CD4-positive, alpha-beta T cell treated with Interleukin-17A for 1 hour (primary cell): ENCODE measurements at places on chromosomes 3 and 15.
A peak's percentile ranks its signal among the peaks of the same experiment; 100 is the strongest.

DNA sequence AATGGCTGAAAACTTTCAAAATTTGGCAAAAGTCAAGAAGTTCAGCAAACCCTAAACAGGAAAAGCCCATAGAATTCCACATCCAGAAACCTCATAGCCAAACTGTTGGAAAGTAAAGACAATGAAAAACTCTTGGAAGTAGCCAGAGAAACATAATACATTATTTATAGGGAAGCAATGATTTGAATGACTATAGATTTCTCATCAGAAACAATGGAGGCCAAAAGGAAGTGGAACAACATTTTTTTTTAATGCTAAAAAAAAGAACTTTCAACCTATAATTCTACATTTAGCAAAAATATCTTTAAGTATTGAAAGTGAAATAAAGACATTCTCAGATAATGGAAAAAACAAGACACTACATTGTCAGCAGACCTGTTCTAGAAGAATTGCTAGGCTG, 30.2 kb downstream of the ALPK3 start:
- DNase-seq = no peak

DNA sequence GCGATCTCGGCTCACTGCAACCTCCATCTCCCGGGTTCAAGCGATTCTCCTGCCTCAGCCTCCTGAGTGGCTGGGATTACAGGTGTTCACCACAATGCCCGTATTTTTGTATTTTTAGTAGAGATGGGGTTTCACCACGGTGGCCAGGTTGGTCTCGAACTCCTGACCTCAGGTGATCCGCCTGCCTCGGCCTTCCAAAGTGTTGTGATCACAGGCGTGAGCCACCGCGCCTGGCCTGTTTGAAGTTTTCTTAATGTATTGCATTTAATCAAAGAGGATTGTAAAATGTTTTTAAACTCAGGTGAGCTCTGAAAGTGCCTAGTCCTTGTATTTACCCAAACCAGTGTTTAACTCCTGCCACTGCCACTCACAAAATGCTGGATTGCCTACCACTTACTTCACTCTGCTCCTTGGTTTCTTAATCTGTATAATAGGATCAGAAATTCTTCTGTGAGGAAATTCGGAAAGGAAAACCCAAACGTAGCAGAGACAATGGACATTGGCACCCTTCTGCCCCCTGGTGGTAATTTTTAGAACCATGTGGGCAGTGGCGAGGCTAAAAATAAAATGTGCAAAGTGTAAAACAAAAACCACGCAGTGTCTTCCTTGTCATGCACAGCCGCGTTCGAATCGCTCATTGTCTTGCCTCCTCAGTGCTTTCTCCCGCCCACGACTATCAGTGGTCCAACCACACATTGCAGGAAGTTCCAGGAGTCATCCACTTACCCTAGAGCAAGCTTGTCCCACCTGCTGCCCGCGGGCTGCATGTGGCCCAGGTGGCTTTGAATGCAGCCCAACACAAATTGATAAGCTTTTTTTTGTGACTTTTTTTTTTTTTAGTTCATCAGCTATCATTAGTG, 27.3 kb downstream of the CEP19 start:
- DNase-seq = peak; percentile 79

DNA sequence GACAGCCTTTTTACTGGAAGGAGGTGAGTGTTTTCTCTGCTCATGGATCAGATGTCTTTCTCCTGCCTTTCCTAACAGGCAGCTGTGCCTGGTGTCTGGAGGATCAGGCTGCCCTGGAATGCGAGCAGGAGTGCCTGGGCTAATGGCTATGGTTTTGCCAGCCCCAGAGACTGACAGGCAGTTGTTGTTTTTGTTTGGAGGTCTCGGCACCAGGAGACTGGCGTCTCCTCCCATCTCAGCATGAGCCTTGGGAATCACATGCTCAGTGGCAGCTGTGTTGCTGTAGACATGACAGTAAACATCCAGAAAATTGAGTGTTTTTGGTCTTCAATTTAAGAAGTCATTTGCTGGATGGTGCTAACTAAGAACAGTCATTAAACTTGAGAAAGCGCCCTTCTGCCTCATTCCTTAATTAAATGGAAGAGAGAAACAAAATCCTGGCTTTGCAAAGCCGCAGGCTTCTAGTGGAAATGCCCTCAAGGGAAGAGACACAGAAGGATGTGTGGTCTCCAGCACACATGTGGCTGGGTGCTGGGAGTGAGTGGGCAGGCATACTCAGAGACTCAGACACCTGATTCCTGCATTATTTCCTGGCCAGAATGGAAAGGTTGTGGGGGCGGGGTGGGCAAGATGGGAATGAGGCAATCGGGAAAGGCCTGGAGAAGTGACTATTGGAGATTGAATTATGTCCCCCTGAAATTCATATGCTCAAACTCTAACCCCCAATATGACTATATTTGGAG, 97.0 kb upstream of the NMNAT3 start:
- no peak for DNase-seq

DNA sequence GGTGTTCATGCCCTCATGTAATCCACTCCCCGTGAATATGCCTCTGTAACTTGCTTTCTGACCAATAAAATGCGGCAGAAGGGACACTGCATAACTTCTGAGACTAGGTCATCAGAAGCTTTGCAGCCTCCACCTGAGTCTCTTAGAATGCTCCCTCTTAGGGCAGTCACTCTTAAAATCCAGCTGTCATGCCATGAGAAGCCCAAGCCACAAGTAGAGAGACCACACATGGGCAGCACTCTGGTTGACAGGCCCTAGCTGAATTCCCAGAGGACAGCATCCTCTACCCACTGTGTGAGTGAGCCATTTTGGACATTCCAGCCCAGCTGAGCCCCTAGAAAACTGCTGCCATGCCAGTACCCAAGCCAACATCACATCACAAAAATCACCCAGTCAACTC, 41.4 kb downstream of the SCAPER start:
- no peak for DNase-seq

DNA sequence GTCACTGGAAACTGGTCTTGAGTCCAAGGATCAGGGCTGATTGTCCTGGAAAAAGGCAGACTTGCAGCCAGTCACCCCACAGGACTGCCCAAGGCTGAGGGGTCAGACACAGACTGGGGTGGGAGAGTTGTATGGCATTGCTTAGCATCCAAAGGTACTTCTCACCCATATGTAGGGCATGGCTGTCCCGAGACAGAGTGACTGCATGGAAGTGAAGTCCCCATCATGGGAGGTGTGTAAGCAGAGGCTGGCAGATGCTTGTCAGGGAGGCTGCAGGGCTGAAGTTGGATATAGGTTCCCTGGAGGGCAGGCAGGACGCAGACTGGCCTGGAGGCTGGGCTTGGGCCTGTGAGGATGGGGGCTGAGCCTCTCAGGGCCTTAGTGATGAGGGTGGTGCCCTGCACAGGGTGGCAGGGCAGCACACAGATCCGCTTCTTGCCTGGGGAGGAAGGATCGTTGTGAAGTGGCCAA, 31.1 kb downstream of the PSTPIP1 start:
- DNase-seq = no peak

DNA sequence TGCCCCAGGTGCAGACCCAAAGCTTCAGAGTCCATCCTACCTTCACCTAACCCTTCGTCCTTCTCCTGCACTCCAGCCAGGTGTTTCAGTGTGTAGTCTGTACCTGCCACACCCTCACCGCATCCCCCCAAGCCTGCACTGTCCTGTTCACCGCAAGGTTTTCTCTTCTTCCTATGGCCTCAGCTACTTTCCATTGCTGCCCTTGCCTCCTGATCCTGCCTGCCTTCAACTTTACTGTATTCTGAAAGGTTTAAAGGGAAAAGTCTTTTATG, 9.3 kb downstream of the GPR160 start:
- DNase-seq = no peak

GRCh38 chr3:163657088-163657487, 1421.2 kb downstream of the SI start:
- DNase-seq = no peak

- no peak for DNase-seq
Measured at GRCh38 chr3:195438371-195438770, 4.4 kb downstream of the ACAP2 start.

- DNase-seq = no peak
Measured at GRCh38 chr15:42994546-42994945, 74.0 kb upstream of the TTBK2 start.

DNA sequence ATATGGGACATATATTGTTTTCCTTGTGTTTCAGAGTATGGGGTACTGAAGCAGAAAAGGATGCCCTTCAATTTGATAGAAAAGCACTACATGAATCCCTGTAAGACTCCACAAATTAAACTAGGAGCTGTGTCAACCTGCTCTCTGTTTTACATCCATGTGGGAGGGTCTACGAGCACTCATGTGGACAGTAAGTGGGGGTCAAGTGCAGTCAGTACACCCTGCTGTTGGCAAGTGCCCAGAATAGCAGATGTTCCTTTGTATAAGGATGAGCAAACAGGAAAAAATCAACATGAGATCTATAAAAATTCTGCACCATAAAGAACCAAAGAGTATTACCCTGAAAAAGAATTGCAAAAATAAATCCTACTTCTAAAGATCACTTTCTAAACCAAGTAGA, 659.9 kb downstream of the SI start:
- DNase-seq = no peak

- no peak for DNase-seq
Measured at GRCh38 chr15:57772223-57772957, 65.9 kb downstream of the POLR2M start.

GRCh38 chr15:42723068-42723467, 13.9 kb downstream of the CDAN1 start:
- no peak for DNase-seq

DNA sequence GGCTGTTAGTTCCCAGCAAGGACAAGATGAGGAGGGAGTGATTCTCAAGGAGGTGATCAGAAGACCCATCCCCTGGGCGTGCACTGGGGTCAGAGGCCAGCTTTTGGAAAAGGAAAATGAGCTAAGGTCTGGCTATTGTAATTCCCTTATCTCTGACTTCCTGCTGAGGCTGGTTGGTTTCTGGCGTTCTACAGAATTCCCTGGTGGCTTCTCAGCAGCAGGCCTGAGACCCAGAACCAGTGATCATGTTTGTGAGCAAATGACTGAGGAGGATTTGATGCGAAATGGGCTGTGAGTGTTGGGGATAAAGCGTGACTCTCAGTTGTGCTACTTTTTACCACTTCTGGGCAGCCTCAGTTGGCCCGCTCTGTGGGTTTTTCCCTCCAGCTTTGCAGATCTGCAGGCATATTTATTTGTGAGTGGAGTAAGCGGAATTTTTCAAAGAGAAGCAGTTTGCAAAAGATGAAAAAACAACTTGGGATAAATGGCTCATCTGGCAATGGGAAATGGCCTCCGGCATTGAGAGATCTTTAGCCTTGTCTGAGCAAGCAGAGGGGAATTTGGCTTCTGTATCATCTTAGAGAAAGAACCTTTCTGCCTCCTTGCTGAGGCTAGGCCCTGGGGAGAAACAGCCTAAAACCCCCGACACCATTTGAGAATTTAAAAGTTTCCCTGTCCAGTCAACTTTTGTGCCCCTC, 102.7 kb downstream of the SLCO3A1 start:
- DNase-seq = no peak
